ENCODE measurements at places on chromosomes 3 and 15.

DNA sequence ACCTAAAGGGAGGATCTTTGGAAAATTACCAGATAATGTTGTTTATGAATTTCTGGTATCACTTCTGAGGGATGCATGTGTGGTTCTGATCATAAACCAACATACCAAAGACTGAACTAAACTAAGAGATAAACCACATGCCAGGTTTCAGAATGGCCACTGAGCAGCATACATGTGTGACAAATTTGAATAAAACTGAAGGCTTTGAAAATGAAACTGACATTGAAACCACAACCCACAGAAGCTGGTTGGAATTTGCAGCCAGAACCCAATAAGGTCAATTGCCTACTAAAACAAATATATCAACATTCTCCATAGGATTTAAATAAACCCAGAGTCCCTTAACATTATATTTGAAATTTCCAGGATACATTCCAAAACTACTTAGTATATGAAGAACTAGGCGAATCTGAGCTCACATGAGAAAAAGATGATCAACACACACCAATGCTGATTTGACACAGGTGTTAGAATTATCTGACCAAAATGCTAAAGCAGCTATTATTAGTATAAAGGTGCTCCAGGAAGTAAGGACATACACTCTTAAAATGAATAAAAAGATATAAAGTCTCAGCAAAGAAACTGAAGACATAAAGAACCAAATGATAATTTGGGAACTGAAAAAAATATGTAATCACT lies 125.0 kb downstream of the ZNF280D start:
- DNase-seq: peak; percentile 18

DNA sequence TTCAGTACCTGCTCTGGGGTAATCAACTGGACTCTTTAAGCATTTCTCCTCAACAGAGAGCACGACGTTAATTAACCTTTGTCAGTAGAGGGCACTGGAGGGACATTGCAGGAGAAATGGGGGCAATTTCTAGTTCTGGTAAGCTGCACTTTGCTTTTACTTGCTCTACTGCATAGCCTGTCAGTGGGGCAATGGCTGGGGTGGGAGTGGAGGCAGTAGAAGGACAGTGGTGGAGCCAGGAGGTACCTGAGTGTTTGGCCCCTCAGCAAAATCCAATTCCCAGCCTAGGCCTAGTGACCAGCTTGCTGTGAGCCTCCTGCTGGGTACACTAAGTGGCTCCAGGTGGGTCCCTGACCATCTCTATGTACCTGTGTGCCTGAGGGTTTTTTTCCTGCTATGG lies 18.3 kb upstream of the MED12L start:
- DNase-seq: peak; percentile 39

DNA sequence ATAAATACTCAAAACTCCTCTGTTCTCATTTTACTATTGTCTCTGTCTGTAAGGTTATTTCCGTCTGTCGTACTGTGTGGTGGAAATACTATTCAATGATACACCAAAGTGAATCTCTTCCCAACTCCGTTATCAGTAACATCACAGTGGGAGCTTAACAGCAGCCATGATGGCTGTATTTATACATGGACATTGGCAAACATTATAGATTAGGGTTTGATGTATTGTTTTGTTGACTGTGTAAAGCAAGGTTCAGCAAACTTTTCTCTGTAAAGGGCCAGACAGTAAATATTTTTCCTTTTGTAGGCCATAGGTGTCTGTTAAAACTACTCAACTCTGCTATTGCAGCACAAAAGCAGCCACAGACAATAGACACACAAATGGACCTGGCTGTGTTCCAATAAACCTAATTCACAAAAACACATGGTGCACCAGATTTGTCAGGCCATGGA lies 23.2 kb downstream of the LIPC start:
- no peak for DNase-seq

DNA sequence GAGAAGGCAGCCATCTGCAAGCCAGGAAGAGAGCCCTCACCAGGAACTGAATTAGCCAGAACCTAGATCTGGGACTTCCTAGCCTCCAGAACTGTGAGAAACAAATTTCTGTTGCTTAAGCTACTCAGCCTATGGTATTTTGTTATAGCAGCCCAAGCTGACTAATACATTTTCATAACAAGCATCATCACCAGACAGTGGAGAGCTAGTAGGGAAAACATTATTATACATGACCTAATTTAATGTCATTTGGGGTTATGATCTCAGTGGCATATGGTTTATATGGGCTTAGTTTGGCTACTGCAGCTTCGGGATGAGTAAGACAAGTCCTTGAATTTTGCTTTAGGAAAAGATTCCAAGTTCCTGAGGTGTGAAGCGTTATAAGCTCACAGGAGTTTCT lies 35.6 kb downstream of the LNP1 start:
- no peak for DNase-seq

DNA sequence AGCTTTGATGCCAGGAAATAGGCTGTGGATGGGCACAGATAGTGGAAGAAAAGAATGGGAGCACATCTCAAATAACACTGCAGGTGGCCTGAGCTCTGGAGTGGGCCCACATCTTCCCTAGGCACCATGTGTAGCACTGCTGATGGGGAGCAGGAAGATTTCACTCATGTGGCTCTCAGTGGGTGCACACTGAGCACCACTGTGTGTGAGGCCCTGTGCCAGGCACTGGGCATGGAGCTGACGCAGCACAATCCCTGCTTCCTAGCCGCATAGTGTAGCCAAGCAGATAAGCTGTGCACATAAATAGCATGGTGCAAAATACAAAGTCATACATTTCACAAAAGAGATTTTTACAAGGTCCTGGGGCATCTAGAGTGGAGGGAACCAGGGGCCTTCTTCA lies 101.6 kb downstream of the MOBP start:
- DNase-seq: no peak

DNA sequence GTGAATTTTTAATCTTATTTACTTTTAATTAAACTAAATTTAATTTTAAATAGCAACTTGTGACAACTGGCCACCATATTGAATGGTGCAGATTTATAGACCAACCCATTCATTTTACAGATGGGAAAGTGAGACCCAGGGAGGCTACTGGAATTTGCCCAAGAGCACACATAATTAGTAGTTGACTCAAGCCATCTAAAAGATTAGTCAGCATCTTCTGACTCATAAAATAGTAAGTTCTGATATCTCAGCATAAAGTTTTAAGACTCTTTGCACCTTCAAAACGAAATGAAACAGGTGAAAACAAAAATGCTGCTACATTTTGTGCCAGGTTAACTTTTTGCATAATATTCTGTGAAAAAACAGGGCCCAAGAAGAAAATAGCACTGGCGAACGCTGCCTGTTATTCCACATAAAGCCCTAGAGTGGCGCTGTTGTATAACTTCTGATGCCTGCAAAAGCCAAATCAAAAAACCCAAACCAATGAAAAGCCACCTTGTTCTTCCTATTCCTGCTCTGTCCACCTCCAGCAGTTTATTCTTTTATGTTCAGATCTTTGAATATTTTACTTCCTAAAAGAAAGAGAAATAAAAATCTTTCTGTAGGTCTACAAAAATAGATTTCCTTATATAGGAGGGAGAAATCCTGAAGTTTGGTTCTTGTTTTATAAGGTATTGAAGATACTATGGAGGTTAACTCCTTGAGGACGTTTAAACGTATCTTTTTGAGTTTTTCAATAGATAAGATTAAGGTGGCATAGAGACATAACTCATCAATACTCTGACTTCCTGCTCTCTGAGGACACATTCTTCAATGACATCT lies 62.8 kb downstream of the OTOL1 start:
- DNase-seq: peak; percentile 20

- no peak for DNase-seq
Observed at GRCh38 chr15:41801850-41802455, 25.9 kb upstream of the JMJD7 start.

- DNase-seq: no peak
Observed at GRCh38 chr3:124907957-124908356, 20.8 kb upstream of the ITGB5 start.

DNA sequence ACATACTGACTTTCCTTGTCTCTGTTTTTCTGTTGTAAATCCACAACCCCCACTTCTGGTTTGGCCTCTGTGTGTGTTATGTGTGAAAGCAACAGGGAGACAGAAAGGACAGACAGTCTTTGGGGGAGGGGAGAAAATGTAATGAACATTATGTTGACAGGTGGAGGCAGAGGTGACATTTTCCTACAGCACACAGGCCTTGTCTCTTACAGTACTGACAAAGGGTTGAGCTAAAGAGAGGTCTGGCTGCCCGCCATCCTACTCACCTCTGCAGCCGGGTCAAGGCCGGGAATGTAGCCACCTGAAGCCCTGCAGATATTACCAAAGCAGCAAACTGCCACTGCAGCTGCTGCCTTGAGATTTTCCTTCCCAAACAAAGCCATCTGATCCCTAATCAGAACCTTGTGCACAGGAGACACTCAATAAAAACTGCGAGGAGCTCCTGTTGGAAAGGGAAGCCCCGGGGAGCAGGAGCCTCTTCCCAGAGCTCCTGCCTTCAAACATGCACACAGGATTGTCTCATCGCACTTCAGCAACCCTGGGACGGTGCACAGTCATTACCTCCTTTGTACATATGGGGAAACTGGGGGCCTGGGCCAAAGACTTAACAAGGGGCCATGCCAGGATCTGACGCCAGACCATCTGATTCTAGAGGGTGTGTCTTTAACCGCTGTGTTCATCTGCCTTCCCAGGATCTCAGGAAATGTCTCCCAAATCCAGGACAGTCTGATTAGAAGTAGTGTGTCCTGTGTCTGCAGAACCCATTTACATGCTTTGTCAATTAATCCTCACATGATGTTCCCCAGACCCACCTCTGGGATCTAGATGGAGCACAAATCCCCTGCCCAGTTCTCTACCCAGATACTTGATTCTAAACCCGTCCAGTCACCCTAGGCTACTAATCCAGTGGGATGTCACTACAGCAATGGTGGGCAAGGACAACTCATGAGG lies 14.2 kb downstream of the MYO5C start:
- no peak for DNase-seq

DNA sequence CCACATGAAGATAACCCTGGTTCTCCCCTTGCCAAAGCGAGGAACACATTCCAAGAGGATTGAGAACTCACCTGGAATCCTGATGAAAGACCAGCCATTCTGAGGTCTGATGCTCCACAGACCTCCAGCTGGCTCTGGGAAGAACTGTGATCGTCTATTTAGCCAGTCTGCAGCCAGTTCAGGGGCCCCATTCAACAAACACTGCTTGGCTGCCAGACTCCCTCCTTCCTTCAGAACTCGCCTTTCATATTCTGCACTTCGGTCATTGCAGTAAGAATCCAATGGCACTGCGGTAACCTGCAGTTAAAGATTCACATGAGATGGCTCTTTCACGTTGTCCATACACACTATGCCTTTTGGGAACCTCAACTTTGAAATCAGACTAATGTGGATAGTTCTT lies 67.6 kb downstream of the CHAC1 start:
- no peak for DNase-seq

DNA sequence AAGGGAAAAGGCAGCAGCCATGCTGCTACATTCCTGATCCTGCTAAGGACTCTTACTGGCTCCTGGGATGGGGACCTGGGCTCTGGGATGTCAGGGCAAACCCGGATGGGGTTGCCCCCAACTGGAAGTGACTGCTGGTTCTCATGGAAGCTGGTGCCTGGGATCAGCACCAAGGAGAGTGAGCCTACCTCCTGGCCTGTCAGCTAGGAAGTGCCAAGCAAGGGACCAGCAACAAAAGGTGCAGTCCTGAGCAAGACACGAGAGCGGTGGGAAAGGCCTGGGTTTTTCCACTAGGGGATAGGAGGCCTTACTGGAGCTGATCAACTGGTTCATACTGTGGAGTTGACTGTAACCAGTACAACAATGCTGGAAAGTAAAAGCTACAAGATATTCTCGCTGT lies 47.9 kb upstream of the SYNM start:
- no peak for DNase-seq

DNA sequence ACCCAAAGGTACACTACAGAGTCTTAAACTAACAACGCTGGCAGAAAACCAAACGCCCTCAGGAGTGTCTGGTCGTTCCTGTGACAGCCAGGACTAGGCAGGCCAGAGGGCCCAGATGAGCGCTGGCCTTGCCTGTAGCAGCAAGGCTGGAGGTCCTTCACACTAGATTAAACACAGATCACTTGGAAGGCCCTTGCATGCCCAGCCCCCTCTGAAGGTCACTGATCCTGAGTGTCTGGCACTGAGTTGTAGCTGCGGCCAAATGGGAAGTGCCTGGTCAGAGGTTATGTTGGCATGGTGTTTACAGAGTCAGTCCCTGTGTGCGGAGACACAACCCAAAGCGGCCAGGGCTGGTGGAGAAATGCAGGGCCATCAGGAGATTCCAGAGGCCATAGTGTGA lies 58.9 kb downstream of the ZNF621 start:
- no peak for DNase-seq

DNA sequence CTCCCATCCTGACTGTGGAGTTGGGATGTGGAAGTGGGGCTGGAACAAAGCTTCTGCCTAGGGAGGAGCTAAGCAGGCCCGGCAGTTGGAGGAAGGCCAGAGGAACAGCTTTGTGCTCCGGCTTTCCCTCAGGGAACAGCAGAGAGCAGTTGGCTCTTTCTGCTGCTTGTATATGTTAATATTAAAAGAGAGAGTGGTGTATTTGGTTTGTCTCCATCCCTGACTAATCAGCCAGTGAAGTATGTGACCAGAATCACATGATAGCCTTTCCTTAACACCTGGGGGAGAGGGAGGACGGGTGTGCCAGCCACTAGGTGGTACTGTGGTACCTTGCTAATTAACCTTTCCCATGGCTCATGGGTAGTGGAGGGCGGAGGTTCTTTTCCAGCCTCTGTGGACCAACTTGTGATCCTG lies 10.0 kb downstream of the EIF2B5 start:
- peak; percentile 22 for DNase-seq

- DNase-seq: peak; percentile 1
Observed at GRCh38 chr3:21839592-21839991, 88.6 kb upstream of the ZNF385D start.

- peak; percentile 40 for DNase-seq
Observed at GRCh38 chr3:133595341-133595740, 21.9 kb downstream of the CDV3 start.

DNA sequence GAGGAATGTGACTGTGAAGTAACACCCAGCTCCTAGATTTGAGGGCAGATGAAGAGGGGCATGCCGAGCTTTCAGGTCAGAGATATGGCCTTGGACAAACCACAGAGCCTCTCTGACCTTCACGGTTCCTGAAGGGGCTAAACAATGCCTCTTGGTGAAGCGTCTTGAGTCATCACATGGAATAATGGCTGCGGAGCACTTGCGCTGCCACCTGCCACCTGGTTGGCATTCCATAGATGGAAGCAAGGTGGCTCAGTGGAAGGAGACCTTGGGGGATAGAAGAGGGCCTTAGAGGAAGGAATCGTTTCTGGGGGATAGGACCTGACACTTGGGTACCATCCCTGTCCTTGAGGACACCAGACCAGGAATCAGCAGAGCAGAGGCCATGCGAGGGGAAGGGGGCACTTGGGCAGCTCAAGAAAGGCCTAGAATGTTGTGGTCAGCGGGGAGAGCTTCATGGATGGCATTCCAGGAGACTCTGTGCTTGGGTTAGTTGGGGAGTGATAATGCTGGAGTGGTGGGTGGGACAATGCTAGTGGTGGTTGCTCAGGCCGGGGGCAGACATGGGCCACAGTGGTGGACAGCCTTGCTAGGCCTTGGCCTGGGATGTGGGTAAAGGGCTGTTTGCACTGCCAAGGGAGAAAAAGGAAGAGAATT lies 12.6 kb downstream of the MRAS start:
- no peak for DNase-seq

GRCh38 chr3:135057996-135058395 lies 262.9 kb downstream of the EPHB1 start:
- DNase-seq: no peak

- DNase-seq: no peak
Observed at GRCh38 chr3:112965656-112966055, 9.2 kb downstream of the CD200R1 start.

- peak; percentile 83 for DNase-seq
Observed at GRCh38 chr3:170056710-170057454, 19.1 kb downstream of the GPR160 start.

- no peak for DNase-seq
Observed at GRCh38 chr3:26229801-26230200, 392.8 kb upstream of the LRRC3B start.

All from activated CD4-positive, alpha-beta T cell treated with anti-CD3 and anti-CD28 coated beads, Interleukin-2, amount 50 U/mL, for 16 hours (primary cell).